Heart right ventricle (tissue), 16 donors: ENCODE measurements at places on chromosomes 7 and 10.

- H3K4me3 ChIP-seq: no peak overlapping the region
- H3K27me3 ChIP-seq: no peaks in the 10 kb centered on the region
Measured at GRCh38 chr10:110667620-110668343, 23.6 kb downstream of the RBM20 start.

GRCh38 chr7:83065714-83066113, 97.0 kb downstream of the PCLO start:
- DNase-seq: no peak
- H3K4me1 ChIP-seq: no peaks in the 10 kb centered on the region
- H3K36me3 ChIP-seq: no peaks in the 10 kb centered on the region

DNA sequence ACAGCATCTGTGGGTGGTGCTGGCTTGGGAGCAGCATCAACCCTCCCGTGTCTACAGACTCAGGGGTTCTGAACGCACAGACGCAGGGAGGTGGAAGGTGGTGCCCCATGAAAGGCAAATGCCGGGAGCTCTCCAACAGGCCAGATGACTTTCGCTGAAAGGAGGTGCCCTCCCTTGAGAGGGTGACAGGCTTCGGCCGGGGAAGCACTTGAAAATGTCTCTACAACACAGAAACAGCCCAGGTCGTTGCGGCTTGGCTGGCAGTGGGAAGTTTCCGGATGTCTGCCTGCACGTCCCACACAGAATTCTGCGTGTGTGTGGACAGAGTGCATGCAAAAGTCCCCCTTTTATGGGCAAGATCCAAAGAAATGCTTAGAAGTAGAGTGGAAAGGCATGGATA, 239.6 kb downstream of the SKAP2 start:
- H3K4me3 ChIP-seq: no peak overlapping the region
- H3K27ac ChIP-seq: no peak overlapping the region
- H3K27me3 ChIP-seq: peaks cover 9% of the 10 kb centered on the region
- DNase-seq: no peak

- H3K4me3 ChIP-seq: no peak overlapping the region
- no peak overlapping the region for H3K27ac ChIP-seq
- peaks cover 12% of the 10 kb centered on the region for H3K4me1 ChIP-seq
- DNase-seq: no peak
- H3K36me3 ChIP-seq: no peaks in the 10 kb centered on the region
Measured at GRCh38 chr7:7653593-7654187, 13.1 kb downstream of the UMAD1 start.

DNA sequence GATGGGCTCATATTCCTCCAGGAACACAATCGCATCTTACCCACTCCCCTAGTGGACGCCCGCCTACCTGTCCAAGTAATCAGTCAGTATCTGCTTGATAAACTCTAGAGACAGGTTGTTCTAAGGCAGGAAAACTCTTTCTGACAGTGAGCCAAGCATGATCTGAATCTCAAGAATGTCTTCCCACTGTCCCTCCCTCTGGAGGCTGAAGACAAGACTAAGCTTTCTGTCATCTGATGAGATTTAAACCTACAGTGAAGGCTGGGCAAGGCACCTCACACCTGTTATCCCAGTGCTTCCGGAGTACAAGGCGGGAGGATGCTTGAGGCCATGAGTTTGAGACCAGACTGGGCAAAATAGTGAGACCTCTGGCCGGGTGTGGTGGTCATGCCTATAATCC, 586.6 kb downstream of the GALNT17 start:
- no peaks in the 10 kb centered on the region for H3K27me3 ChIP-seq
- H3K4me1 ChIP-seq: peaks cover 8% of the 10 kb centered on the region
- H3K27ac ChIP-seq: no peak overlapping the region
- H3K36me3 ChIP-seq: no peaks in the 10 kb centered on the region
- no peak for DNase-seq
- no peak overlapping the region for H3K4me3 ChIP-seq
